ENCODE measurements at places on chromosomes 11 and 22. TPM values are rescaled to one million over a fixed set of nuclear protein-coding genes. Genes with fewer than 3 reads are reported as not detected.

GRCh38 chr11:70397336-70397982 lies 870 bp upstream of the CTTN start:
- no peaks in the 10 kb centered on the region for H3K27me3 ChIP-seq
- DNase-seq = peak; percentile 13
- H3K36me3 ChIP-seq = 0 out of 2 replicates have a peak, but pooled peaks cover 4% of the 10 kb centered on the region
- H3K4me1 ChIP-seq = peaks cover 16% of the 10 kb centered on the region

DNA sequence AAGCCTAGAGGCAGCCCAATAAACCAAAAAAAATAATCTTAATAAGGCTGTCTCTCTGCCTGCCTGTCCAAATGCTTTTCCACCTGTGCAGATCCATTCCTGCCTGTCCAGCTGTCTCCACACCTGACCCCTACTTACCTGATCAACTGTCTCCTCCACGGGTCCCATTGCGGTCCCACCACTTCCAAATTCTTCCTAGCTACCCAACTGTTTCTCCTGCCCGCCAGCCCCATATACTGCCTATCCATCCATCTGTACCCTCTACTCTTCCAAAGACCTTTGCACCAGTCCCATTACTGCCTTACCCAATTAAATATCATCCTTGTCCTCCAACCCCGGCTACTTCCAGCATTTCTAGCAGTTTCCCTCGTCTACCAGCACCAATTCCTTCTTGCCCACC lies 39.4 kb upstream of the ANGPTL5 start:
- no peaks in the 10 kb centered on the region for H3K27me3 ChIP-seq
- no peaks in the 10 kb centered on the region for H3K36me3 ChIP-seq
- no peak overlapping the region for H3K27ac ChIP-seq
- no peaks in the 10 kb centered on the region for H3K4me1 ChIP-seq
- H3K4me3 ChIP-seq = no peak overlapping the region

- no peaks in the 10 kb centered on the region for H3K36me3 ChIP-seq
- no peak overlapping the region for H3K27ac ChIP-seq
Observed at GRCh38 chr22:45552580-45553350, 50.1 kb downstream of the FBLN1 start.

PDE2A gene
- 7.6 TPM for total RNA-seq

MMP27 gene
- not detected for total RNA-seq
